Suppressor macrophage (primary cell): ENCODE measurements at places on chromosomes 1 and 21.

- no peak for DNase-seq
Observed at GRCh38 chr1:37092937-37093336, 58.6 kb upstream of the GRIK3 start.

- DNase-seq: no peak
Observed at GRCh38 chr1:175969231-175969630, 225.8 kb upstream of the TNR start.

GRCh38 chr1:205633421-205633976 is 1.7 kb upstream of the ELK4 start:
- DNase-seq: no peak

- no peak for DNase-seq
Observed at GRCh38 chr1:99814373-99814900, 35.7 kb upstream of the AGL start.

GRCh38 chr1:62198069-62198780 is 3.6 kb downstream of the L1TD1 start:
- peak; percentile 8 for DNase-seq

- no peak for DNase-seq
Observed at GRCh38 chr1:45960930-45961715, 157.7 kb downstream of the MAST2 start.

DNA sequence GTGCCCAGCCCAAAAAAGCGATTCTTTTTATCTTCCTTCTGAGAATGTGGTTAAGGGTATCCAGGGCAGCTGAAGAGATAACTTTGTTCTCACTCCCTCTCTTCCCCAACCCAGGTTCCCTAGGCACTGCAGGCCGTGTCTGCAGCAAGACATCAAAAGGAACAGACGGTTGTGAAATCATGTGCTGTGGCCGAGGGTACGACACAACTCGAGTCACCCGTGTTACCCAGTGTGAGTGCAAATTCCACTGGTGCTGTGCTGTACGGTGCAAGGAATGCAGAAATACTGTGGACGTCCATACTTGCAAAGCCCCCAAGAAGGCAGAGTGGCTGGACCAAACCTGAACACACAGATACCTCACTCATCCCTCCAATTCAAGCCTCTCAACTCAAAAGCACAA is 11.4 kb downstream of the WNT2B start:
- no peak for DNase-seq

- DNase-seq: peak; percentile 65
Observed at GRCh38 chr1:84615790-84616189, 41.5 kb upstream of the CTBS start.

- no peak for DNase-seq
Observed at GRCh38 chr1:224057461-224058199, 56.3 kb upstream of the FBXO28 start.
